ENCODE measurements at places on chromosomes 6 and 20.

DNA sequence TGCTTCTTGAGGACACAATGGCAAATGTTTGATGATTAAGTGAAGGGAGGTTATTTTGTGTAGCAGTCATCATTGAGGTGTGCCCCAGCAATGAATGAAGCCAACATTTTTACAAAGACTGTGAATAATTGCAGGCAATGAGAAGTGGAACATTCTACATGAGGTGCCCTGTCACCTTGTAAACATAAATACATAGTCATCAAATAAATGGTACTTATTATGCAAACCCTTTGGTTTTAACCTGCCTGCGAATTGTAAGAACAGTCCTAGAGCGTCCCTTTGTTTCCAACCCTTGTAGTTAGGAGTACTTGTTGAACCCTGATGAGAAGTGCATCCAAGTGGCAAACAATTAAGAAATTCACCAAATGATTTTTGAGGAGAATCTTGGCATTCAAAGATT lies 7.1 kb upstream of the KIZ start:
- no peak for DNase-seq

- no peak for DNase-seq
Measured at GRCh38 chr20:24731312-24731711, 217.8 kb upstream of the CST7 start.

DNA sequence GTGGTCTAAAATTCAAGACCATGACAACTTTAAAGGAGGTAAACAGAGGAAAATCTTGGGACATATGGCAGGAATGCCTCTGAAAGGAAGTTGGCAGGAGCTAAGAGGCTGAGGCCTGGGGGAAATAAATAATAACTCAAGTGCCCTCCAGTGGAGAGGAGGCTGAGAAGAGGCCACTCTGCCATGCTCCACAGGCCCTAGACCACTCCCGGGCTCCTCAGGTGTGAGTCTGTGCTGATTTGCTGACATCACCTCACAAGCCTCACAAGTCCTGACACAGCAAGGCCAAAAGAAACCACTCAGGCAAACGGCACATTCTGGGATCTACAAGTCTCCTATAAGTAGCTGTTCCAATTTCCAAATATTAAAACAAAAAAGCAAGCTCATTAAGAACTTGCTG lies 91.0 kb upstream of the RIPOR2 start:
- no peak for DNase-seq

DNA sequence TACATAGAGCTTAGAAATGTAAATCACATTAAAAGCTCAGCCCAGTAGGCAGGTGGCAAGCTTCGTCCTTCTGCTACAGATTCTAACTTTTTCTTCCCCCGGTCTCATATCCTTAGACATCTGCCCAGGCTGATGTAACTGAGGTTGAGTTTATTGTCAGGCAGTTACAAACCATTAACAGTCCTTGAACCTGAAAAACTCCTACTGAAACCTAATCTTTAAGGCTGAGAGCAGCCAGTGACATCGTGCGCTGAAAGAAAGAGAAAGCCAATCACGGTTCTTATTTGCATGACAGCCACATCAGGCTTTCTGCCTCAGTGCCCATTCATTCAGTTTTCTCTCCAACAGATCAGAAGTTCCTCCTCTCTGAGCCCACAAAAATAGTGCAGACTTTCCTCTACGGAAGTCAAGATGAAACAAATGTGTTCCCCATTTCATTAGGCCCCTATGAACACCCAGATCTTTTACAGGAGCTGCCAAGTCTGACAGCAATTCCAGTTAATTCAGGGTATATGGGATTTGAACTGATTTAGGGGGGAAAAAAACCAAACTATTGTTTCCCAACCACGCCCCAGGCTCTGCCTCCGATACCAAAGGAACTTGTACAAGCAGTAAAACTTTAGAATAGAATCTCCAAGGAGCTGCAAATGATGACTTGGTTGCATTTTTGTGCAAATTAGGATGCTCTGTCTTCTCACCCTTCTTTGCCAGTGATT lies at the start of gene NHSL1:
NHSL1 (minus strand) TSS at position 192 of the 716 bp plus-strand sequence. CDS start 204 bp downstream, outside the sequence.
- peak; percentile 18 for DNase-seq

- no peak for DNase-seq
Measured at GRCh38 chr6:21559238-21559637, 34.3 kb upstream of the SOX4 start.

- no peak for DNase-seq
Measured at GRCh38 chr6:88120635-88121034, 45.5 kb downstream of the CNR1 start.

DNA sequence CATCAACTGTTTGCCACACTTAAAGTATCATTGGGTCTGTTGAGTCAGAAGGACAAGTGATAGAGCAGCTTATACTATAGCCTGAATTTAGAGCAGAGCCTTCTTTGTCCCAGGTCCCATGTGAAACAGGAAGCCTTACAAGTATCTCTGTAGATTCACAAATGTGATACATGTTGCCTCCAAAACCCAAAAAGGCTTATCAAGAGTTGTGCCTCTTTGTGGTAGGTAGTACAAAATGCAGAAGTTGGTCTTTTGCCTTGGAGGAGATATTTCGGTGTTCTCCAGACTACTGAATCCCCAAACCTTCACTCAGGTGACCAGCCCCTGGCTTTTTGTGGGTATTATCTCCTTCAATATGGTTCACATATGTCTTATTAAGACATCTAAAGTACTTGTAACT lies 172.8 kb upstream of the PROKR2 start:
- DNase-seq = no peak

- DNase-seq = no peak
Measured at GRCh38 chr6:135412761-135413160, 84.8 kb downstream of the AHI1 start.

DNA sequence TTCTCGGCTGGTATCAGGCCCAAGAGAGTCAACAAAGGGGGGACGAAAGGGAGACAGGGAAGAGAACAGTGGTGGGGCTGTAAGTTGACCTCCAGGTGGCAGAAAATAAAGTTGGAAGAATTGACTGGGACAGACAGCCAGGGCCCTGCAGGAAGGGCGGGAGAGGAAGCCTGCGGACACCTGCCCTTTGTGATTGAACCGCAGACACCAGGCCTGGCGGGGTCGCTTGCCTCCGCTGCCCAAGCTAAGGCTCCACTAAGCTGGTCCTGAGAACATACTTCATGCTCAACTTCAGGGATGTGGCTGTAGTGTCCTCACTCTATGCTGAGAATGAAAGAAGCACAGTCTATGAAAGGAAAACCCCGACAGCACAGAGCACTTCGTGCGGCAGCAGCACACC lies 53.8 kb downstream of the RPP40 start:
- no peak for DNase-seq

GRCh38 chr20:12788632-12789299 lies 220.0 kb upstream of the SPTLC3 start:
- DNase-seq = no peak

- DNase-seq = peak; percentile 75
Measured at GRCh38 chr6:134177753-134178160, 125.3 kb upstream of the SLC2A12 start.

DNA sequence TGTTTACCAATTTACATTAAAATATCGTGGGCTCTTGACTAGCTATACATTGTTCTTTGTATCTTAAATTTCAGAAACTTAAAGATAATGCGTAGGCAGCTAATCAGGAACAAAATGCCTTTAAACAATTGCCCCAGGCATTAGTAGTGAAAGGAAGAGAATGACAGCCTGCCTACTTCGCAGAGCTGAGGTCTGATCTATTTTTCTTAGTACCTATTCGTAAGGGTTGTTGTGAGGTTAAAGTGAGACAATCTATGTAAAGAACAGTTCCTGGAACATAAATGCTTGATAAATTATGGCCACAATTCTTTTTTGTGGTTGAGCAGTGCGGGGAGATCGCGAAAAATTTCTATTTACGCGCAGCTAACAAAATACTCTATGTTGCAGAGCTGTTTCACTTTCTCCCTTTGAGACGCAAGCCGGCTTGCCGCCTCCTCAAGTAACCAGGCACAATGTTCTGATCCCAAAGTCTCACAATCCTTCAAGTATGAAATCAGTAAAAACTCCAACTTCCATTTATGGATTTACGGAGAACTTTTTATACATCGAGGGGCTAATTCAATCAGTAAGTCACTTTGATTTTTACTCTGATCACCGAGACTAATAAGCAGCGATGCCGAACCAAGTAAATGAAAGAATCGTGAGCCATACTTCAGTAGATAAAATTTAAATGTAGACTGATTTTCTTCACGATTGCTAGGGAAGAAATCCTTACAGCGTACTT lies 878 bp upstream of the PNRC1 start:
- peak; percentile 43 for DNase-seq

DNA sequence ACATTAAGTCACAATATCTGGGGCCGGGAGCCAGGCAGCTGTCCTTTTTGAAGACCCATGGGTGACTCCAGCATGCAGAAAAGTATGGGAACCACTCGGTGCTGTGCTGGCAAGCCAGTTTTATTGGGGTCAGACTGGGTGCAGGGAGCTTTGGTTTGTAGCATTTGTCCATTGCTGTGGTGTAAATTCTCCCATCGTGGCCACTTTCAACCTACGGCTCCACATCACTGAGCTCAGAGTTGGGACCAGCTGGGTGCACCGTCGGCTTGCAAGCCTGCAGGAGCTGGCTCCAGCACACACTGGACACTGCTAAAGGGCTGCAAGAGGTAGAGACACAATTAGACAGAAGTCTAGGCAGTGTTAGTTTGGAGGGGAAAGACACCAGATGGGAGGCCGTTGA lies 66.9 kb downstream of the SYNJ2 start:
- DNase-seq = no peak
